ENCODE measurements at places on chromosomes 6 and 20.

DNA sequence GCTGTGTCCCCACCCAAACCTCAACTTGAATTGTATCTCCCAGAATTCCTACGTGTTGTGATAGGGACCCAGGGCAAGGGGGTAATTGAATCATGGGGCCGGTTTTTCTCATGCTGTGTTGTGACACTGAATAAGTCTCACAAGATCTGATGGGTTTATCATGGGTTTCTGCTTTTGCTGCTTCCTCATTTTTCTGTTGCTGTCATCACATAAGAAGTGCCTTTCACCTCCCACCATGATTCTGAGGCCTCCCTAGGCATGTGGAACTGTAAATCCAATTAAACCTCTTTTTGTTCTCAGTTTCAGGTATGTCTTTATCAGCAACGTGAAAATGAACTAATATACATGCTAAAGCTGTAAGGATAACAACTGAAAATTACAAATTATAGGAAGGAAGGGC is 88.3 kb downstream of the CDYL start:
- DNase-seq: no peak

GRCh38 chr20:49395183-49395582 is 87.3 kb downstream of the KCNB1 start:
- no peak for DNase-seq

- no peak for DNase-seq
These were observed 83.0 kb downstream of the SCAF8 start for GRCh38 chr6:154815938-154816820.

GRCh38 chr6:73580247-73581149 is 59.7 kb upstream of the EEF1A1 start:
- peak; percentile 69 for DNase-seq

- no peak for DNase-seq
These were observed 19.6 kb downstream of the MYLIP start for GRCh38 chr6:16148498-16148897.

DNA sequence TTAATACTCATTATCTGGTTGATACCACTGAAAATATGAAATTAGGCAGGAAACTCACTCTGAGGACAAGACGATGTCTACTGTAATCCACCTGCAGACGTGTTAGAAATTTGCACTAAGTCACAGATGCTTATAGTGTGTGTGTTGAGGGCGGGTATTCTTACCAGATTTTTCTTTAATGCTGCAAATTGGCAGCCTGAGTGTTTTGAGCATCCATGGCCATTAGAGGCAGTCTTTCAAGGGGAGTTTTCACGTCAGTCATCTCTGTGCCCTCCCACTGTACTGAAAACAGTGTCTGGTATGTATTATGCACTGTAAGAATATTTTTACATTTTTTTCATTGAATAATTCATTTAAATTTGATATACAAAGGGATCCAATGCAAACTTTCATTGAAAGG is 266.5 kb upstream of the QKI start:
- no peak for DNase-seq

DNA sequence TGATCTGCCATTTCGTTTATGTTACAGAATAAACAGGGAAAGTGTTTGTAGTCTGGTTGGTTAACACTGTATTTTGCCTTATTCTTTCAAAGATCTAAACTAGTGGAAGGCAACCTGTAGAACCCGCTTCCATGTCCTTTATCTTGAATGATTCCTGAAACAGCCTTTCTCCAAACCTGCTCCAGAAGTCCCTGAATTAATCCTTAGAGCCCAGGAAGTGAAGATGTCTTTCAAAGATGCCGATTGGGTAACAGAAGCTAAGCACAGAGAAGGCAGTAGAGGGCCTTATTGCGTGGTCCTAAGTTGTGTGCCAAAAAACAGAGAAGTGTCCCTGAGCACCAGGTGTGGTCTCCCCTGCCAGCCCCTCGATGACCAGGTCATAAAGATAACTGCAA is 19.2 kb upstream of the ZSCAN16 start:
- no peak for DNase-seq

DNA sequence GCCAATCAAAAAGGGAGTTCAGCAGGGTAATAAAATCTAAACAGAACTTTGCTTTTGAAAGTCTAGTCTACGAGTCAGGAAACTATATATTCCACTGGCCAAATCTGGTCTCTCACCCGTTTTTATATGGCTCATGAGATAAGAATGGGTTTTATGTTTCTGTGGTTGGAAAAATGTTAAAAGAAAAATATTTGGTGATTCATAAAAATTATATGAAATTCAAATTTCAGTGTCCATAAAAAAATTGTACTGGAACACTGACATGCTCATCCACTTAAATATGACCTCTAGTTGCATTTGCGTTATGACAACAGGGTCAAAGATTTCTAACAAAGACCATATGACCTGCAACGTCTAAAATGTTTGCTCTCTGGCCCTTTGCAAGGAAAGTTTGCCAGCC is 22.3 kb upstream of the LAMP5 start:
- DNase-seq: no peak

DNA sequence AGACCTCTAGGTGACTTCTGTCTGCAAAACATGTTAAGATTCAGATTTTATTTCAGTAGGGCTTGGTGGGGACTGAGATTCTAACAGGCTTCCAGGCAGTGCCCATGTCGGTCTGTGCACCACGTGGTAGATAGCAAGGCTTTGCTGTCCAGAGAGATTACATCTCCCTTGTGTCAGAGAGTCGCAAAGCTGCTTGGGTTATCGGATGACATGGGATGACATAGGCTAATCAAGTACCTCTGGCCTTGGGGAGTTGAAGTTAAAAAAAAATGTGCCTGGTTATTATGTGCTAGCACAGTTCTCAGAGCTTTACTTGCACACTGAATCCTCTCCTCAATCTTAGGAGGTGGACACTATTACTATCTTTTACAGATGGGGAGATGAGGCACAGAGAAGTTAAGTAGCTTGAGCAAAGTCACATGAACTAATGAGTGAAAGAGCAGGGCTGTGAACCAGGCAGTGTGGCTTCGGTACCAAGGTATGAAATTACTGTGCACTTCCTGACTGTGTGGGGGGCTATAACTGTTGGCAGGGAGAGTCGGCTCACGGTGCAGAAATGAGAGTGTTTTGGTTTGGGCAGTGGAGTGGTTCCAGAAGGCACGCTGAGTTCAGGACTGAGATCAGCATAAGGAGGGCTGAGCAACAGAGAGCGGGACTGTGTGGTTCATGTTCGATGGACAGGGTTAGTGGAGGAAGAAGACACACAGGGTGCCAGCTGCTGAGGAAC is 41.1 kb downstream of the FARS2 start:
- DNase-seq: peak; percentile 16

GRCh38 chr6:80667006-80667405 is 560.5 kb downstream of the BCKDHB start:
- no peak for DNase-seq

DNA sequence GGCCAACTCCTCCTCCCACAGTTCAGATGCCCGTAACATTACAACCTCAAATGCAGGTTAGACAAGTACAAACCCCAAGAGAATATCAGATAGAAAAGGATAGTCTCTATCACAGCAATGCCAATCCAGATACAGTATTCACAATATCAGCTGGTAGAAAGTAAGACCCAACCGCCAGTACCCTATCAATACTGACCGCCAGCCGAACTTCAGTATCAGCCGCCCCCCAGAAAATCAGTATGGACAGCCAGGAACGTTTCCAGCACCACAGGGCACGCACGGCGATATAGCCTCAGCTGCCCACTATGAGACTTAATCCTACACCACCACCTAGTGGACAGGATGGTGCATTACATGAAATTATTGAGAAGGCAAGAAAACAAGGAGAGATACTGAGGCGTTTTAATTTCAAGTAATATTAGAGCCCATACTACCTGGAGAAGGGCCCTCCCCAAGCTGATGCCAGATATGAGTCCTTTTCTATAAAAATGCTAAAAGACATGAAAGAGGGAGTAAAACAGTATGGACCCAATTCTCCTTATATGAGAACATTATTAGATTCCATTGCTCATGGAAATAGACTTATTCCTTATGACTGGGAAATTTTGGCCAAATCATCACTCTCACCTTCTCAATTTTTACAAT is 17.6 kb upstream of the EIF2S2 start:
- no peak for DNase-seq

GRCh38 chr20:47237715-47238114 is 118.8 kb downstream of the ZMYND8 start:
- DNase-seq: no peak
